ENCODE measurements at places on chromosomes 2 and 18. TPM values are rescaled to one million over a fixed set of nuclear protein-coding genes. Genes with fewer than 3 reads are reported as not detected.

The OR6B2 gene
- total RNA-seq = not detected

The ATP6V1C2 gene
- total RNA-seq = 0.25 TPM

The CASP8 gene
- 0.98 TPM for total RNA-seq

The AKAIN1 gene
- total RNA-seq = 2.5 TPM

The DDX18 gene
- total RNA-seq = 51.9 TPM

The CLEC4F gene
- total RNA-seq = not detected

The LRP1B gene
- 52.1 TPM for total RNA-seq

The LAMA1 gene
- 12.8 TPM for total RNA-seq

The CHRNG gene
- not detected for total RNA-seq

The SAG gene
- not detected for total RNA-seq

The MEIS1 gene
- total RNA-seq = 11.1 TPM

The PDIA6 gene
- total RNA-seq = 79.4 TPM

The MERTK gene
- 3.7 TPM for total RNA-seq

The RASGRP3 gene
- total RNA-seq = 5.4 TPM

The B3GNT7 gene
- 0.98 TPM for total RNA-seq

The DNAJC27 gene
- 8.9 TPM for total RNA-seq

The SPEG gene
- total RNA-seq = 12.3 TPM

The COL6A3 gene
- total RNA-seq = 20.4 TPM

The ZNF804A gene
- total RNA-seq = 18.4 TPM

The SRD5A2 gene
- total RNA-seq = under 0.01 TPM

The EVA1A gene
- 0.98 TPM for total RNA-seq

The CXCR1 gene
- not detected for total RNA-seq

The SP140 gene
- total RNA-seq = 0.49 TPM

The NEU2 gene
- total RNA-seq = not detected

The C2orf72 gene
- total RNA-seq = 31.0 TPM

The GCG gene
- 0.49 TPM for total RNA-seq

The NDUFB3 gene
- total RNA-seq = 32.7 TPM

The CAPN14 gene
- 0.98 TPM for total RNA-seq

The ZNF396 gene
- total RNA-seq = 3.2 TPM

The CNGA3 gene
- 2.5 TPM for total RNA-seq

The TLK1 gene
- total RNA-seq = 14.3 TPM

The ZSWIM2 gene
- 0.49 TPM for total RNA-seq

The IL1A gene
- not detected for total RNA-seq

The SLC5A7 gene
- 2.5 TPM for total RNA-seq

The RTP5 gene
- total RNA-seq = 5.2 TPM

The TGFA gene
- 3.7 TPM for total RNA-seq

The CETN1 gene
- not detected for total RNA-seq

The AQP12A gene
- total RNA-seq = not detected

The VWA3B gene
- total RNA-seq = 0.98 TPM

The ANKZF1 gene
- total RNA-seq = 25.3 TPM

The ANKRD30BL gene
- total RNA-seq = 8.9 TPM

The ZCCHC2 gene
- total RNA-seq = 9.1 TPM

The ASXL3 gene
- 91.7 TPM for total RNA-seq

The SGO2 gene
- 3.7 TPM for total RNA-seq

The DSC3 gene
- total RNA-seq = 0.49 TPM

The OTOS gene
- total RNA-seq = not detected

The CCDC138 gene
- 29.0 TPM for total RNA-seq
